ENCODE measurements at places on chromosomes 7 and 10.

- H3K4me1 ChIP-seq = peaks cover 10% of the 10 kb centered on the region
- H3K27me3 ChIP-seq = no peaks in the 10 kb centered on the region
- DNase-seq = peak; percentile 76
These were observed 69.8 kb downstream of the ORC5 start for GRCh38 chr7:104137971-104138370.

DNA sequence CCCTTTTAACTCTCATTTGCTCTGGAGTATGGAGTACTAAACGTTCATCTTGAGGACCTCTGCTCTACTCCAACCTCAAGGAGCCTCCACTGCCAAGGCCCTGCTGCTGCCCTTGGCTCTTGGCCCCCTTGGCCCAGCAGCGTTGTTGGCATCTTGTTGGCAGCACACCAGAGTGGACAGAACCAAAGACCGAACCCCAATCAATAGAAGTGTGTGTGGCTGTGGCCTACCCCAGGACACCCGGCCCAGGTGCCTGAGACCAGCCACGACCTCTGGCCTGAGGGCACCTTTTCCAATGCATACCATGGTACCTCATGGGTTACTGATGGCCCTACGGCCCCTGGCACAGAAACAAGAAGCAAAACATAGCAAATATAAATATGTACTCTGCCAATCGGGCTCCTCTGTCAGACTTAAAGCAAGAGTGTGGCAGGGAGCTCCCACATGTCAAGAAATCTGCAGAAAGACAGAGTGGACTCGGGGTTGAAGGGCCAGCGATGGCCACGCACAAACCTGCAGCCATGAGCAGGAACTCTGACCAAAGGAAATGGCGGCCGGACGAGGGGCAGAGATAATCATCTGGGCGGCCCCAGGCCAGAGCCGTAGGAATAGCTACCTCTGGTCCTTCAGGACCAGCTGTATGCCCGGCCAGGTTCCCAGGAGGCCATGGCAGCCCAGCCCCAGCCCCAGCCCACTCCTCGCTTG, 2.9 kb downstream of the NPC1L1 start:
- no peak for DNase-seq
- H3K36me3 ChIP-seq = no peaks in the 10 kb centered on the region
- H3K4me3 ChIP-seq = no peak overlapping the region
- no peak overlapping the region for H3K27ac ChIP-seq

GRCh38 chr10:5105626-5106025, 11.4 kb downstream of the AKR1C3 start:
- no peak overlapping the region for H3K4me3 ChIP-seq
- no peaks in the 10 kb centered on the region for H3K36me3 ChIP-seq
- H3K27ac ChIP-seq = no peak overlapping the region
- DNase-seq = no peak
- no peaks in the 10 kb centered on the region for H3K27me3 ChIP-seq

DNA sequence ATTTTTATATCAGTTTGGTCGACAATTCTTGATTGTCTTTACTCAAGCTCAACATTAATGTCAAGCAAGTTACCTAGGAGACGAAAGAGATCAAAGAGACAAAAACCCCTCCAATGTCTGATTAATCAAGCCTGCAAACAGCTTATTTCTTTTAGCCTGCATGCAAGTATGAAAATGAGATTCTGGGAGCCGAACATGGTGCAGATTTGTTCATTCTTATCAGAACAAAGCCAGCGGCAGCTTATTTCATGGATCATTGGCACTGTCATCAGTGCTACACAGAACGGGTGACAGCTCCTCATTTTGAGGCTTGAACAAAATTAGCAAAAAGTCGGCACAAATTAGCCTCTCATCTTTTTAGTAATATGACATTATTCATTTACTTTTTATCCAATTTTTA, 26.5 kb downstream of the FAM204A start:
- no peak overlapping the region for H3K4me3 ChIP-seq
- peaks cover 5% of the 10 kb centered on the region for H3K4me1 ChIP-seq
- H3K27ac ChIP-seq = no peak overlapping the region
- DNase-seq = no peak

- DNase-seq = no peak
- H3K27ac ChIP-seq = no peak overlapping the region
- no peak overlapping the region for H3K4me3 ChIP-seq
These were observed 269.2 kb downstream of the C7orf25 start for GRCh38 chr7:42642699-42643098.

DNA sequence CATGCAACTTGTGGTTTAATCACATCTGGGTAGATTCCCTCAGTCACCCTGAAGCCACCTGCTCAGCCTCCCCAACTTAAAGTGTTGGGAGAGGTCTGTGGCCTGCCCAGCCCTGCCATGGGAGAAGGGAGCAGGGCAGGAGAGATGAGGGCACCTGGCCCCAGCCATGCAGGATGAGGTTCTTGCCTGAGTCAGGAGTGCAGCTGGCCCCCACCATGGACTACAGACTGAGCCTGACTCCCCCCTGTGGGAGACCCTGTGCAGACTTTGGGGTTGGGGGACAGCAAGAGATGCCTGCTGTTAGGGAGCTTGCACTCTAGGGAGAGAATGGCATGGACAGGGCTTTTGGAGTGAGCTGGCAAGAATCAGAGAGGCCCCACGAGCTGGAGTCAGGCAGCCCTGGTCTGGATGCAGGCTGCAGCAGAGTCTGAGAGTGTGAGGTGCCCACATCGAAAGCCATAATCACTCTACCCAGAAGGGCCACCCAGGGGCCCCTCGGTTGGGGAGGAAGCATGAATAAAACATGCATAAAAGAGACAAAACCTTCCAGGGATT, 34.7 kb upstream of the DPYSL4 start:
- no peaks in the 10 kb centered on the region for H3K4me1 ChIP-seq
- no peak overlapping the region for H3K4me3 ChIP-seq
- DNase-seq = no peak

- no peak overlapping the region for H3K4me3 ChIP-seq
- H3K36me3 ChIP-seq = no peaks in the 10 kb centered on the region
- DNase-seq = no peak
- no peaks in the 10 kb centered on the region for H3K27me3 ChIP-seq
These were observed 59.3 kb downstream of the ANKMY2 start for GRCh38 chr7:16586081-16586874.

DNA sequence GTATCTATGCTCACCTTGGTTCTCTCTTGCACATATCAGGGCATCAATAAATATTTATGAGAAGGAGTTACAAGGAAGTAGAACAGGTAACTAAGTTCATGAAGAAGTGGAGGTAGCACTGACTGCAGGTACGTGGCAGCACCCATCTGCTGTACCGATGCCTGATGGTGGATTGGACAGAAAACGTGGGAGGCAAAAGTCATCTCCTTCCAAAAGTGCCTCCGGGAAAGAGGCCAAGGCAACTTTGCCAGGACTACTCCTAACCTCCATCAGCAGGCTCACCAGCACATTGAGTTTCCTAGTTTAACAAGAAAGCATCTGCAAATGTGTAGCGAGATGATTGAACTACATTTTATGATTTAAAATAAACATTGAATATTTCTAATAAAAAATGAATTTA, 248.8 kb downstream of the ANKRD7 start:
- H3K4me3 ChIP-seq = no peak overlapping the region
- no peak for DNase-seq
- no peaks in the 10 kb centered on the region for H3K36me3 ChIP-seq
- no peaks in the 10 kb centered on the region for H3K27me3 ChIP-seq

GRCh38 chr7:95436407-95436806, 1.6 kb upstream of the PON2 start:
- no peaks in the 10 kb centered on the region for H3K27me3 ChIP-seq
- H3K4me3 ChIP-seq = no peak overlapping the region
- H3K36me3 ChIP-seq = no peaks in the 10 kb centered on the region
- no peak for DNase-seq
- peaks cover 5% of the 10 kb centered on the region for H3K4me1 ChIP-seq

GRCh38 chr10:109743574-109743973, 179.7 kb downstream of the XPNPEP1 start:
- no peaks in the 10 kb centered on the region for H3K36me3 ChIP-seq
- no peak overlapping the region for H3K4me3 ChIP-seq
- DNase-seq = no peak

Data from astrocyte (in vitro differentiated cells and primary cell).